ENCODE measurements at places on chromosomes 3 and 15.
A peak's percentile ranks its signal among the peaks of the same experiment; 100 is the strongest.

DNA sequence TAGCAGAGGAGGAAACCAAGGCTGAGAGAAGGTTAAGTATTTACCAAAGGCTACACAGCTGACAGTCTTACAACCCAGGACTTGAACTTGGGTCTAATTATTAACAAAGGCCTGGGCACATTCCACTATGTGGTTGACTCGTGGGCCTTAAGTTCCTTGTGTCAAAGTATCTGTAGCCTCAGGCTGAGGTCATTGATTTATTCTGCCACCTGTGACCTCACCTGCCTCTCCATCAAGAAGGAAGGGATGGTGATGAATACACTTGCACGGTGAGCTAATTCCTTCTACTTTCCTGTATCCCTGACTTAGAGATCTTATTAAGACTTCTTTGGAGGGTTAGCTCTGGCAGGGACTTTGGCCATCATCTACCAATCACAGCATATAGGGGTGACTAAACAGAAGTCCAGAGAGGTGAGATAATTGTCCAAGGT, 19.9 kb upstream of the LRRC58 start:
- no peak for DNase-seq

DNA sequence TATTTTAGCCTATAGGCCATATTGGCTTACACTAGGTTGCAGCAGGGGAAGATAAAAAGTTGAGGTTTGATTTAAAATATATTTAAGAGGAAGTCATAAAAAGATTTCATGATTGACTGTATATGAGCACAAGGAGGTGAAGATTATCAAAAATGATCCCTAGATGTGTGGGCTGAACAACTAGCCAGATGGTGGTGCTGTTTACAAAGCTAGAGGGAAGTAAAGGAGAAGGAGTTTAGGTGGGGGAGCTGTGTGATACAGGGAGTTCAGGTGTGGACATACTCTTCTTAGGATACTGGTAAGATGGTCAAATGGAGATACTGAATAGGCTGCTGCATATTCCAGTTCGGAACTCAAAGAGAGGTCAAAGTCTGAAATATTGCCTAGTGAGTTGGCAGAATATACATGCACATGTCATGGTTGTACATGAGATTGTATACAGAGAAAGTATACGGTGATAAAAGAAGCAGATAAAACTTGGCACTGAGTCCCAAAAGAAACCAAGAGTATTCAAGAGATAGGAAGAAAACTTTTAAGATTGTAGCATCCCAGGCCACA, 727.8 kb downstream of the NLGN1 start:
- no peak for DNase-seq

DNA sequence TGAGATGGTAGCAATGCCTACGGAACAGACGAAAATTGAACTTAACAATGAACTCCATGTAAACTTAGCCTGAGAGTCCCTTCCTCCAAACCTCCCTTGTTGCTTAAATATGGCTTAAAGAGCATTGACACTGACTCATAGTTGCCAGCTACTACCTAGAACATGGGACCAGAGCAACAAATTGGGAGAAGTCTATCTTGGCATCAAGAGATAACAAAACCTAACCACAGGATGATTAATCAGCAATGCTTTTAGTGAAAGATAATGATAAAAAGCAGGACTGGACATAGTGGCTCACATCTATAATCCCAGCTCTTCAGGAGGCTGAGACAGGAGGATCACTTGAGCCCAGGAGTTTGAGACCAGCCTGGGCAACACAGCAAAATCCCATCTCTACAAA, 117.8 kb upstream of the MNS1 start:
- no peak for DNase-seq

GRCh38 chr15:85639752-85640381, 154.9 kb downstream of the KLHL25 start:
- DNase-seq: no peak

- DNase-seq: no peak
Measured at GRCh38 chr3:190166948-190167347, 46.3 kb upstream of the P3H2 start.

GRCh38 chr15:38555686-38556334, 8.8 kb downstream of the RASGRP1 start:
- no peak for DNase-seq

- no peak for DNase-seq
Measured at GRCh38 chr15:99850517-99850916, 117.3 kb upstream of the LYSMD4 start.

GRCh38 chr15:52728899-52729298, 49.7 kb upstream of the ATOSA start:
- DNase-seq: no peak

DNA sequence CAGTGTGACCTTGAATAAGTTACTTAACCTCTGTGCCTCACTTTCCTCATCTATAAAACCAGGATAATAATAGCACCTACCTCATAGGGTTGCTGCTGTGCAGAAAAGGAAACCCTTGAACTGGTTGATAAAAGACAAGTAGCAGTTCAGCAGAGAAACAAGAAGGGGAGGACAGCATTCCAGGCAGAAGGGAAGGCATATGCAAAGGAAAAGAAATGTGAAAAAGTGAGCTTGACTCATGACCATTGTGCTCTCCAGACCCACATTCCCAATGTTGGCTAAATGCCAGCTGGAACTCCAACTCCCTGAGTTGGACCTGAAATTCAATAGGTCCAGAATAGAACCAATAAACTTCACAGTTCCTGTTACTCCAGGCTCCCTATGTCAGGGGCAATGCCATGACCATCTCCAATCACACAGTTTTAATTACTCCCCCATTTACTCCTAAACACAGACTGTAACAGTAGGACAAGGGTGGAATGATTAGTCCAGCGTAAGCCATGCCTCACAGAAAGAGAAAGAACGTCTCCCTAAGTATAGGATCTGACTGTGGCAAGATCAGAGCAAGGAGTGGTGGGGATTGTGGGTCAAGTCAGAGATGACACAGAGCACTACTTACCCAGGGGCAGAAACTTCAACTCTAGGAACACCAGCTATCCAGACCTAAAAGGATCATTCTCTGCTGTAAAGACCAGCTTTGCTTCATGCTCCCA, 26.9 kb downstream of the PRKAR2A start:
- no peak for DNase-seq

DNA sequence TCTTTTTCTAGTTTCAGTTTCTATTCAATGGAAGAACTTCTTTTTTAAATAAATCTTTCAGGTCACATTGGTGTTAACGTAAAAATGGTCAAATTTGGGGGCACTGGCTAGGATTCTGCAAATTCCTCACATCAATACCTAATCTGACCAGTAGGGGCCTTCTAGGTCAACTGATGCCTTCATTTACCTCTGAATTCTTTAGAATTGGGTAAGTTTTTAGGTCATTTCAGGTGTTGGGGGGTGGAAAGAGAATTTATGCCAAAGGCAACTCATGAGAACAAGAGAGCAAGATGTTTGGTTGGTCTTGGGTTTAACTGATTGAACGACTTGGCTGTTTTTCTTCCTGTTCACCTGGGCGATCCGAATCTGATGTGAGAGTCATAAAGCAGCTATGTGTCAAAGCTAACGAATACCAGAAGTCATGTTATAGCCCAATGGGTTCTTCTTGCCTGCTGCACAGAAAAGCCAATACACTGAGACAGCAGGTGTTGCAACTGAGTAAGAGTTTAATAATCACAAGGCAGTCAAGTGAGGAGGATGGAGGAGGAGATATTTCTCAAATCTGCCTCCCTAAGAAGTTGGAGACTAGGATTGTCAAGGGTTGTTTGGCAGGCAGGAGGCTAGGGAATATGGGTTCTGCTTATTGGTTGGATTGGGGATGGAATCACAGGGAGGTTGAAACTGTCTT, 15.3 kb downstream of the LRRC49 start:
- DNase-seq: no peak

DNA sequence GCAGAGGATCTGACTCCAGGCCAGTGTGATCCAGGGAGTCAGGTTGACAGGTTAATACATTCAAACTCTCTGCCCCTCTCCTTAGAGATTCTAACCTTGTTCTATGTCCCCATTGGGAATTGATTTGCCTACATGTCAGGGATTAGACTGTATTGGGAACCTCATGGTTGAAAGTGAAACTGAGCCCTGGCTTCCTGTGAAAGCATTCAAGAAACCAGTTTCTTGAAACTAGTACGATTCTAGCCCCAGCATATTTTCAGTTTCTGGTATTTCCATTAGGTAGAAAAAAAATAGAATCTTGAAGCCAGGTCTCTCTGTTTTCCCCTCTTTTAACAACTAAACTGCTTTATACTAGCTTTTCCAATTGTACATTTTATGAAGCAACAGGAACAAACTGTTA, 140.4 kb upstream of the ABI3BP start:
- no peak for DNase-seq

- DNase-seq: no peak
Measured at GRCh38 chr3:7447197-7447769, 586.4 kb downstream of the GRM7 start.

DNA sequence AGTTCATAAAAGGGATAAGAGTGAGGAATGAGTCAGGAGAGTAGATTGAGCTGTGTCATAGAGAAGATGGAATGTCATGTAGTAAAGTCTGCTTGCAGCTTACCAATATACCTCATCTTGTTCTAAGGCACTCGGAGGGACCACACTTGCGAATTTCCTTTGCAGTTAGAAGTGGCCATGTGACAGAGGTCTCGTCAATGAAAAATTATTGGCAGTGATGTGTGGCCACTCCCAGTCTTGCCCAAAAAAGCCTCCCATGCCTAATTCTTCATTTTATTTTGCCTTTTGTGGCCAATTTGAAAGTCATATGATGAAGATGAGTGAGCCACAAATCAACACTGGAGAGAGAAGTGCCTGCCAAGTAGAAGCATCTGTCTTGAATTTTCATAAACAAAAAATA, 465.6 kb upstream of the ZNF385D start:
- DNase-seq: no peak

DNA sequence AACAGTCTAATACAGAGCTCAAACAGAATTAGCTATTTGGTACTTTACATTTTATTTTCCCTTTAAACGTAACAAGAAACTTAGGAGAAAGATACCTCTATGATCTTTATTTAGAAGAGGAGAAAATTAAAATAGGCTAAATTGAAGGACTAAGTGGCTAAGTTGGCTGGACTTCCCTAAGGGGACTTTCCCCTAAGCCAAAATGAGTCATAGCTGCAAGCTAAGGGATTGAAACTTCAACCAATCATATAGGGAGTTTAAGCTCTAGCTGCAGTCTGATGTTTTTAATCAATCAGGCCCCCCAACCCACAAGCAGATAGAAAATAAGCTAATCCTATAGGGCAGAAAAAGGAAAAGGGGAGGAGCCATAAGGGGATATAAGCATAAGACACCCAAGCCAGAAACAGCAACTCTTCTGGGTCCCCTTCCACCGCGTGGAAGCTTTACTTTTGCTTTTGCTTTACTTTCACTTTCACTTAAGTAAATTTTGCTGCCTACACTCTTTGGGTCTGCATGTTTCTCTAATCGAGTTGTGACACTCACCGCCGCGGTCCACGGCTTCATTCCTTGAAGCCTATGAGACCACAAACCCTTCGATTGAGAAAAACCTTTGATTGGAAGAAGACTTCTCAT, 1108.5 kb upstream of the EPHA6 start:
- DNase-seq: no peak

DNA sequence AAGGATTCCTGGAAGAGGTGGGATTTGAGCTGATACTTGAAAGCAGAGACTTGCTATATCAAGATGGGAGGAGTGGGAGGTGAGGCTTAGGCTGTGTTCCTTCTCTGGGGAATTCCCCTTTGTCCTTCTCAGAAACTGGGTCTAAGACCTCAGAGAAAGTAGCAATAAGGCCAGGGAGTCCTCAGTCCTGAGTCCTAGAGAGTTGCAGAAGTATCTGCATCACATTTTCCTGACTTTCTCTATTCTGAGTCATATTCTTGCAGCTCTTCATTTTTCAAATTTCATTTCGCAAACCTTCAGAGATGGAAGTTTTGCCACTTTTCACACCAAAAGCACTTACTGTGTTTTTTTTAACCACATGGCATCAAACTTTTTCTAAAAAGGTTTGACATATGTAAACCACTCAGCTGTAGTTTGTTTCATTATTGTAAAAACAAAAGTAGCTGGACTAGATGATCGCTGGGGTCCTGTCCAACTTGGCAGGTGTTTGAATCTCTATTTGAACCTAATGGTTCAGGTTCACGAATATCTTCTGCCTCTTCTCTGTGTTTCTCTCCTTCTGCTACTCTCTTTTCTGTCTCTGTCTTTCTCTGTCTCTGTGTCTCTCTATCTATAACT, 21.3 kb downstream of the COLQ start:
- no peak for DNase-seq

GRCh38 chr3:146589899-146590508, 15.1 kb downstream of the PLSCR5 start:
- DNase-seq: no peak

DNA sequence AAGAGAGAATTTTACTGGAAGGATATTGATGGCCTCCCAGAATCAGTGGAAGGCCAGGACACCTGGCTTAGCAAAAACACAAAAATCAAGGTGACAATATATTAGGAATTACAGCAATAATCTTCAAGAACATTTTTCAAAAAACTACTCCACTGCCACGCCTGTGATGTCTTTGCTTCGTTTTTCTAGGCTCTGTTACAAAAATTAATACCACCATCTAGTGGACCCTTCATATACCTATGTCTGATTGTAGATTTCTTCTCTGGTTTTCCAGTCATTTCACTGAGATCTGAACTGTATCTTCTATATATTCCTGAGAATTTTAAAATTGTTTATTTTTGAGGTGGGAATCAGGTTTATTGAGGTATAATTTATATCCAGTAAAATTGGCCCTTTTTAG, 5.6 kb upstream of the SLC33A1 start:
- no peak for DNase-seq

GRCh38 chr15:35496585-35496984, 49.4 kb downstream of the DPH6 start:
- DNase-seq: no peak

- no peak for DNase-seq
Measured at GRCh38 chr15:34927726-34928125, 41.8 kb downstream of the AQR start.

- DNase-seq: no peak
Measured at GRCh38 chr15:41925086-41925608, 31.3 kb upstream of the SPTBN5 start.

- DNase-seq: no peak
Measured at GRCh38 chr3:46500656-46501635, 3.2 kb downstream of the RTP3 start.

DNA sequence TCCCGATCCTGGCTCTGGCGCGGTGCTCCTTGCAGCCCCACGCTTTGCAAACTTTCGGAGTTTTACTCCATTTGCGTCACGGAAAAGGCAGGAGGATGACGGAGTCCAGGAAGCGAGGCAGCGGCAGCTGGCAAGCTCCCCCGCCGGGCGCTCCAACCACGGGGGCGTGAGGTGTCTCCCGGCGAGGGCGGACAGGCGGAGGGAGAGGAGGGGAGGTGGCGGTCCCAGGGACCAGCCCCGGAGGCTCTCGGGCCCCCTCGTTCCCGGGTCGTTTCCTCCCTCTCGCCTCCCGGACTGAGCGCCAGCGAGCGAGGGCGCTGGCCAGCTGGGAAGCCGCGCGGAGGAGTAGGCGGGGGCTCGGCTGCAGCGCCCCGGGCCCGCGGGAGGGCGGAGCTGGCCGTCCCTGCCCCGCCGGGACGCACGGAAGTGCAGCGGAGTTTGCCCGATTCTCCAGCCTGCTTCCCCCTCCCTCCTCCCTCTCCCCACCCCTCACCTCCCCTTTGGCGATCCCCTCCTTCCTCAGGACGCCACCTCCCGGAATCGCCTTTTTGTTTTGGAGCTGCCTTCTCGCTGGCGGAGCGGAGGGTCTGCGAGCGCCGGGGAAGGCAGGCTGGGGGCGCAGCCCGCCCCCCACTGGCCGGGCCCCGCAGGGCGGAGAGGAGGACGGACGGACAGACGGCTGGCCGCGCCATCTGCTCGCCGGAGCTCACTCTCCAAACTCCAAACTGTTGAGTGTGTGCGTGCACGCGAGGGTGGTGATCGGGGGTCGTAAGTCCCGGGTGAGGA, at the start of gene SNX33:
TSS of gene SNX33 (plus strand) at position 543 of the 786 bp plus-strand sequence. CDS start 1,191 bp downstream, outside the sequence.
- DNase-seq: peak; percentile 54

GRCh38 chr3:20442846-20443245, 256.8 kb upstream of the SGO1 start:
- no peak for DNase-seq

All from activated CD4-positive, alpha-beta T cell treated with anti-CD3 and anti-CD28 coated beads for 24 hours (primary cell).